Activated CD4-positive, alpha-beta T cell treated with anti-CD3 and anti-CD28 coated beads, Interleukin-2, amount 50 U/mL, for 1 hour (primary cell): ENCODE measurements at places on chromosomes 4 and X.

DNA sequence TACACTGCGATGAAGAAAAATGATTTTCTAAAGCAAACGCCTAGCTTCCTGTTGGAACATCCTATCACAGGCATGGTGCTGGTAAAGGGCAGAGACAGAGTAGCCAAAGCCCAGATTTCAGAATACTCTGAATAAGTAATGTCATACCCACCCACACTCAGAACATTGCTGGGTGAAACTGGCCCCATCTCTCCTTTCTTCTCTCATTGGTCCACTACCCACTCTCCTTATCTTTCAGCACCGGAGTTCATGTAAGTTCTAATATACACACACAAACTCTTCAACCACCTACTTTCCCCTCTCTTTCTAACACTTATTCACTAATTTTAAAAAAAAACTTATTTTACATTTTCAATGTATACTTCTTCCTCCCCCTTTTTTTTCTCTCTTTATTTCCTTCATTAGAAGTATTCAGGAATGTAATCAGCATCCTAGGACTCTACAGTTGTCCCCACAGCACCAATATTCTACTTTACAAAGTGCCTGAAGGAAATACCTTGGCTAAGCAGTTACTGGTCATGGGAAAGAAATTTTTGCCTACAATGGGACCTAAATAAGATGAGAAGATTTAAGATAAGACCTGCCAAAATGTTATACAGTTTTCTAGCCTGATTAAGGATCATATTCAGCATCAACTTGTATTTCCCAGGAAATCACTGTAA, 63.0 kb downstream of the SEC24D start:
- no peak for DNase-seq

GRCh38 chr4:42708625-42709024, 51.7 kb upstream of the ATP8A1 start:
- DNase-seq, result no peak

GRCh38 chr4:70997036-70997435, 3.6 kb downstream of the DCK start:
- DNase-seq, result no peak

- DNase-seq, result no peak
Observed at GRCh38 chr4:40918330-40918729, 168.6 kb downstream of the NSUN7 start.

DNA sequence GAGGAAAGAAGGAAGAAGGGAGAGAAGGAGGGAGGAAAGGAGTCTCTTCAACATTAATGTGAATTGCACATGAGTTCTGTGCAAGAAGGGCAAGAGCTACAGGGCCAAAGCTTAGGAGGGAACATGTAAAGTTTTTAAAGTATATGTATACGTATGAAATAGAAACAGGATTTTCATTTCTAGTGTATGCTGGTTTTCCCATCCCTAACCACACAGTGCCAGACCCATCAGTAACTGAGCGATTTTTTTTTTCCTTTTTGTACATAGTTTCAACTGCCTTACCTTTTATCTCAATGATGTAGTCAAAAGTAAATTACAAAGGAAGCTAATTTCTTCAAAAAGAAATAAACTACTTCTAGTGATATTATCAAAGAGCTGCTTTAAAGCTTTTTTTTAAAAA, 157.6 kb downstream of the SH3KBP1 start:
- no peak for DNase-seq

DNA sequence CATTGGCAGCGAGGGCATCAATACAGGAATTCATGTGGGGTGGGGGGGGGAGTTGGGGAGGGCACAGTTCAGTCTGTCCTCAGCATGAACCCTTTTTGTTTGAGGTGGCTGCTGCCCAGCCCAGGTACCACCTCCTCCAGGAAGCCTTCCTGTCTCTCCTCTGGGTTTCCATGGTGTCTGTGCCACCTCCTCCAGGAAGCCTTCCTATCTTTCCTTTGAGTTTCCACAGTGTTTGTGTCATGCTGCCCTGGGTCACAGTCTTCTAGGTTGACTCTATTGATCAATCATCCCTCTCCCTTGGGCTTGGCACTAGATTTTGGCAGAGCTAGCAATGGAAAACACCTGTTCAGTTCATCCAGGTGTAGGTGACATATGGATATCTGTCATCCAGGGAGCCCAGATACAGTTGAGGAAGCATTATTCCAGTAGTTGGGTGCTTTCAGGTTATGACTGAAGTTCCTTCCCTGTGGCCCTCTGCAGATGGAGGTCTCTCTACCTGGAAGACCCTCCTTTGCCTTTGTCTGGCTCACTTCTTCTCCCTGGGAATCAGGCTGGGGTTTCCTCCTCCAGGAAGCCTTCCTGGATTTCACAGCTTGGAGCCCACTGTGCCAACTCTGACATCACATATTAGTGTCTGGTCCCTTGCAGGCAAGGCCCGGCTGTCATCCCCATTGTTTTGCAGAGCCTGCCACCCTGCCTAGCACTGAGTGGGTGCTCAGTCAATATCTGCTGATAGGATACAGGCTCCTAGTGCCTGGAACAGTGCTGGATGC, 96.6 kb downstream of the SORCS2 start:
- no peak for DNase-seq

DNA sequence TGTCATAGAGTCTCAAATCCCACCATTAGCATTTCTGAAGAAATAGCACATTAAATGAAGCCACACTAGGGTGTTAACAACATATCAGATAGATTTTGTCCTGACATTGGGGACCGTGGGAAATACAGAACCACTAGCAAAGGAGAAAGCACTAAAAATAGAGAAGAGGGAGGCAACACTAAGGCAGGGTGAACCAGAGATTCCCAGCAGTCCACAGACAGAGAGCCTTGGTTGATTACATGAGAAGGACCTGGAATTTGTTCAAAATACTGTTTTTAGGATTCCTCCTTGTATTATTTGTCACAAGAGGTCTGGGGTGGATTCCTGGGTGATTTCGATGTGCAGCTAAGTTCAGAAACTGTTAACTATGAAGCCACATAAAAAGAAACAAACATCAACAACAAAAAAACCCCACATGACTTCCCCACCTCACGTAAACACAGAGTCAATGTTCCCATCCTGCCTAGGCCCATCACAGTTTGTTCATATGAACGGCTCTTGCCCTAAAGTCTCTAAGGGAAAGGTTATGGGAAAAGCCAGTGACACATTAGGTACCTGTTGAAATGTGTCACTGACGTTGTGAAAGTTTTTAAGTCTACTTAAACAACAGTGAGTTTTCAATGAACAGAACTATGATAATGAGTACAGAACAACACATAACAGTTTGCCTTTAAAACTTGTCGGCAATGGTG, 23.6 kb upstream of the GRSF1 start:
- DNase-seq, result no peak

DNA sequence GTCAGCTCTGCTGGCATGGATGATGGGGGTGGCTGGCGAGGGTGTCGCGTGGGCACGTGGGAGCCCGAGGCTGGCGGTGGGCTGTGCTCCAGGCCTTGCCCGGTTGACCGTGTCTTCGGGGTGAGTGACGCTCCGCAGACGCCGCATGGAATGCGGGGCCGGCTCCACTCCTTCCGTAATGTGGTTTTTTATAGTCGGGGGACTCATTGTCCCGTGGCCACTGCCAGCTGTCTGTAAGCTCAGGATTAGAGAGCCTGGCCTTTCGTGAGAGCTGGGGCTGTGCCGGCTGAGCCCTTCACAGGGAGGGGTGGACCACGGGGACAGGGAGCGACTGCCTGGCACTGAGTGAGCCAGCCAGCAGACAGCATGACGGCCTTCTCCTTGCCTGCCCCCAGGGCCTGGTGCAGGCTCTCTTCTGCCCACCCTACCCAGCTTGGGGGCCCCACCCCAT, 20.4 kb downstream of the DOK7 start:
- DNase-seq, result no peak

GRCh38 chr4:89365776-89366175, 58.2 kb upstream of the GPRIN3 start:
- DNase-seq, result no peak

- DNase-seq, result no peak
Observed at GRCh38 chrX:45479196-45479834, 278.6 kb upstream of the DIPK2B start.

DNA sequence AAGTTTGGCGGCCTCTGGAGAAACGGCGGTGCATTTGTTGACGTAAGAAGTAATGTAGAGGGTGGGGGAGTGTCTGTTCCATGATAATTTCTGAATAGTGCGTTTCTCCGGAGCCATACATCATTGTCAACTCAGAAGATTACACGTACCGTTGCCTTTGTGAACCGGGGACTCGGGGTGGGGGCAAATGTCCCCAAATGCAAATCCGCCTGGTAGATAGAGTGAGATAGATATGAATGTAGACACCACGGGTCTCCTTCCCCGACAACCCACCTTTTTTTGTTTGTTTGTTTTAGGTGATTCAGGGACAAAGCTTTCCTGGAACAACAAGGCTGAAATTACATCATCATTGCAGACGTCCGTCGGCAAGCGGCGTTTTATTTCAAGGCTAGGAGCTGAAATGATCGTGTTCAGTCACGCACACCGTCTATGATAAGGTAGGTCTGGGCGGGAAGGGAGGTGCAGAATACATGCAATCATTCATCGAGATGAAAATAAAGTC, 96.0 kb upstream of the PPP2R3B start:
- no peak for DNase-seq

DNA sequence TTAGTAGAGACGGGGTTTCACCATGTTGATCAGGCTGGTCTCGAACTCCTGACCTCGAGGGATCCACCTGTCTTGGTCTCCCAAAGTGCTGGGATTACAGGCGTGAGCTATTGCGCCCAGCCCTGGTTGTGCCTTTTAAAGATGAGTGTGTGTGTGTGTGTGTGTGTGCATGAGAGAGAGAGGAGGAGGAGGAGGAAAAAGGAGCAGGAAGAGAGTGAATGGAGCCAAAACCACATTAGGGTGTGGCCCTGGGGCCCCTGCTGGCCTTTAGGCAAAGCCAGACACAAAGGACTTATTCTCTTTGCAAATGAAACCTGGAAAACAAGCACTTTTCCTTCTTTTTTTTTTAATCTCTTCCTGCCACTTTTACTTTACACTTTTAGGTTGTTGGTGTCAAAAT, 48.2 kb upstream of the KLF3 start:
- DNase-seq, result no peak
